Aorta (tissue), 5 donors: ENCODE measurements at places on chromosomes 1 and 21.

DNA sequence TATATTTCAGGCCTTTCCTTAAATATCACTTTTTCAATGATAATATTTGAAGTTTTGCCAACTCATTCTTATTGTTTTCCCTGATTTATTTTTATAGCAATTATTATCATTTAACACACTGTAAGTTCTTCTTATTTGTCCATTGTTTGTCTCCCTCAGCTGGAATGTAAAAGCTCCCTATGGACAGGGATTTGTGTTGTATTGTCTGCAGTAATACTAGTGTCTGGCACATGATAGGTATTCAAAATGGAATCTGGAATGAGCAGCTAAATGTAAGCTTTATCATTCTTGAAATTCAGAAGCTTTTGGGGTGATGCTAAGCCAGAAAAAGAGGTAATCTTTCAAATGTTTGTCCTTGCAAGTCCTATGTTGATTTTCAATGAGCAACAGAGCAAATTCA, 112.1 kb downstream of the NEGR1 start:
- no peak for DNase-seq

DNA sequence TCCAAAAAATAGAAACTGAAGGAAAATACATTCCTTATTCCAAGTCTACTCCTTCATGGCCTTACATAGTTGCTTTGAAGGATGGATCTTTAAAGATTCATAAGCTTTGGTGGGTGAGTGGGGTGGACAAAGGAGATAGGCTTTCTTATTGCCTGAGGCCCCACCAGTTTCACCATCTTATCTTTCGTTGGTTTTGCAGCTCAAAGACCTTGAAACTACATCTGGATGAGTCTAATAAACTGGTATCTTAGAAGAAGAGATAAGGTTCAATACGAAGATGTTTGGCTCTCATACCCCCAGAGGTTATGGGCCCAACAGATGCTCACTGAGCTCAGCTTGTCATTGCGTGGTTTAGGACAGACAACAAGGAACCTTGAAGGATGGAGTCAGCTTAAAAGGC, 201.5 kb downstream of the HS2ST1 start:
- DNase-seq, result no peak

DNA sequence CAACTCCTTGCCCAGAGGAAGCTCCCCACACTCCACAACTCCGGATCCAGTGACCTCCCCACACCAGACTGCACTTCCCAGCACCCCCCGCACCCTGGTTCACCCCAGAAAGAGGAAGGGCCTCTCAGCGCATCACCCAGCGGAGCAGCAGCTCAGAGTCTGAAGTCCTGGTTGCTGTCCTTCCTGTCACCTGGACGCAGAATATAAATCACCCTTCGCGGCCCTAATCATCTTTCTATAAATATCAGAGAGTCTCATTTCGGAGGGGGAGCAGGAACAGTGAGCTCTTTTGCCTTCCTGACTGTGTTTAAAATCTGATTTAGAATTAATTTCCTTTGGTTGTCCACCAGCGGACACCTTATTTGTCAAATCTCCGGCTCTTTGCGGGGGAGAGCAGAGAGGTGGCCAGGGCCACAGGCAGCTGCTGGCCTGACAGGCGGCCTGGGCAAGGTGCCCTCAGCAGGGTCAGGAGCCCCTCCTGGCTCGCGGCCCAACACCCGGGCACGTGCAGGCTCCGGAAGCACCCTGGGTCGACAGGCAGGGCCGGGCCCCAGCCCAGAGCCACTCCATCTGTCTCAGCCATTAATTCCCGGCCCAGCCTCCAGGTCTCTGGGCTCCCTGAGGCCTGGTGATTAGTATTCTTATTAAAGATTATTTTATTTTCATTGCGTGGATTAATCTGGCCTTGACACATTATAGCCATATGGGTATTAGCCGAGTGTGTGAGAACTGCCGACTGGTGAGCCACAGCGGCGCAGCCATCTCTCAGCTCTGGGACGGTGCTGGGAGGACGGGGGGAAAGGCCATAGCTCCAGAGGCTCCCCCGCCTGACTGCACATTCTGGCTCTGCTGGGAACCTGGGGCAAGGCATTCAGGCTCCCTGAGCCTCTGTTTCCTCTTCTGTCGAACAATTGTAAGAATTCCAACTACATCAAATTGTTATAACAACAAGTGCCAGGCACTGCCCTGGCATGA, 19.7 kb downstream of the EPHA8 start:
- no peak for DNase-seq

DNA sequence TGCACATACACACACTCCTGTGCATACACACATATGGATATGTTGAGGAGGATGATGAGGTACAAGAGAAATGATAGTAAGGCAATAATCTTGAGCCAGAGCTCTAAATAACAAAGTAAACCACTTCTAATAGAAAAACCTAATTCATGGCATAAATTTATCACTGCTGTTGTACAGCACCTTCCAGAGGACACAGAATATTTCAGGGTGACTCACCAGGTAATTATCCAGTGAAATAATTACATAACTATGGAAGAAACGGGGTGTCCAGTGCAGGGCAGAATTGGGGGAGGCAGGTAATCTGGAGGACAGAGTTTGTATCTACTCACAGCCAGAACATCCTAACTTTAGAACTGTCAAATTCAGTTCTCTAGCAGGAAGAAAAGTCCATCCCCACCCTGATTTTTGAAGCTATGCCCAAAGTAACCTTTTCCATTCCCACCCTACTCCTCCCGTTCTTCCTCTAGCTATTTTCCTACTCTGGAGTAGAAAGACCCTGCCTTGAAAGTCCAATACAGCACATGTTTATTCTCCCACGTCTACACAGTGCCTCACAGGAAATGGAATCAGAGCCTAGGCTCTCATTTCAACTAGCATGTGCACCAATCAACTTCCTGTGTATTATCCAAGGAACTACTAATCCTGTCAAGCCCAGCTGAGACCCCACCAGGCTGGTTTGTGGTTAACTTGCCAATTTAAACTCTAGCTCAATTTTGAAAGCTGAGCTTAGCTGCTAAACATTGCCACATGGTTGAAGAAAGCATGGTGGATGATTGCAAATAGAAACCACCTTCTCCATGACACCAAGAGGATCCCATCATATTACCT, 96.6 kb downstream of the PTPN14 start:
- DNase-seq, result no peak

- DNase-seq, result no peak
Measured at GRCh38 chr1:43238991-43239469, 30.8 kb upstream of the TMEM125 start.

DNA sequence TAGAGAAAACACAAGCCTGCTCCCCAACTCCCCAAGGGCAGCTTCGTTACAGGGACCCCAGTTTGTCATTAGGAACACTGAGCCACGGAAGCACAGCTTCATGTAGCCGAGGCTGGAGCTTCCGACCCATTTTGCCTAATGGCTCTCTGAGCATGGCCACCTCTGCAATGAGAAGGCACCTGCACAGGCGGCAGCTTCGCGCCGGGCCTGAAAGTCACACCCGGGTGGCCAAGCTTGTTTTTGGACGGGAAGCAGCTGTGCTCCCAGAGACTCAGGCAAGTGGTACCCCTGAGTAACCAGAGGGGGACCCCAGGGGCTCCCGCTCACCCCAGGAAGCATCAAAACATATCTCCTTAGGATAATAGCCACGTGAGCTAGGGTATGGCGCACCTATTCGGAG, 80.9 kb downstream of the SLC66A1 start:
- no peak for DNase-seq

DNA sequence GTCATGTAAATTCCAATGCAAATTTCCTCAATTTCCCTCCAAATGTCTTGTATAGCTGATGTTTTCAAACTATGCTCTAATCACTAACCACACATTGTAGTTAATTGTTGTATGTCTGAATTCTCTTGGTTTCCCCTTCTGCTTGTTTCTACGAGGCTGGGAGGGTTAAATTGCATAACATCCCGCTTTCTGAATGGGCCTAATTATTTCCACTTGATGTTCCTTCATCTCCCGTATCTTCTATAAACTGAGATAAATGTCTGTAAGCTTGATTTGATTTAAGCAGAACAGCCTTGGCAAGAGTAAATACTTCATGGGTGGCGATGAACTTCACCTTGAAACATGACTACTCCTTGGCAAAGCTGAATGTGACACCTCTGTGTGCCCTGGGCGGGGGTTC, 72.2 kb downstream of the SERINC2 start:
- no peak for DNase-seq

DNA sequence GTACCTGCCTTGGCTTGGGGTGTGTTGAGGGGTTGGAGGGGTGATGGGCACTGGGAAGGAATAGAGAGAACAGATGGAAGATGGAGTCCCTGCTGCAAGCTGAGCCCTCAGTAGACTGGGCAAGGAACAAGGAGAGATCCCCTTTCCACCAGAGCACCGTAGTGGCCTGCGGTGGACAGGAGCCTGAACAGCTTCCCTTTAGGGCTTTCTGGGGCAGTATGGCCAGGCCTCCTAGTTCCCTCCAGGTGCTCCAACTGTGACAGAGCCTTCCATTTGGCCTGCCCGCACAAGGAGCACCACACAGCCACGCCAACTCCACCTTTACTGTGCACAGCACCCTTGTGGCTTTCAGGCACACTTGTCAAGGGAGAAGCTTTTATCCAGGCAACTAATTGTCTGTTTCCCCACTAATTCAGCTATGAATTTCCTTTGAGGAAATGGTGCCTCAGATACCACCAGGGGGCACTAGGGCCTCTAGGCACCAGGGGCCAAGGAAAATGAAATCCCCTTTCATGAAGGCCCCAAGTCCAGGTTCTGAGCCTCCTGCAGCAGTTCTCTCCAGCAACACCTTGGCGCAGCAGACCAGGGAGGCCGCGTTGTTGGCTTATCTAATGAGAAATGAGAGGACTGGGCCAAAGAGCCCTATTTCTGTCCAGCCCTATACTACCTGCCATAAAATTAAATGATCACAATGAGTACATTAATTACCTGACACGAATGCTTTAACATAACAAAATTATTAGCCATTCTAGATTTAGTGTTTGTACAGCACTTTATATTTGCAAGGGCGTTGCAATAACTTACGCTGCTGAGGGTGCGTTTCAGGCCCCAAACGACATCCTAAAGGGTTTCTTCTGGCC, 23.1 kb upstream of the ERI3 start:
- no peak for DNase-seq

- no peak for DNase-seq
Measured at GRCh38 chr21:31360717-31361116, 16.7 kb upstream of the TIAM1 start.

GRCh38 chr1:246447501-246447900, 59.6 kb downstream of the SMYD3 start:
- DNase-seq, result no peak

GRCh38 chr21:28899744-28900143, 92.9 kb downstream of the LTN1 start:
- no peak for DNase-seq

DNA sequence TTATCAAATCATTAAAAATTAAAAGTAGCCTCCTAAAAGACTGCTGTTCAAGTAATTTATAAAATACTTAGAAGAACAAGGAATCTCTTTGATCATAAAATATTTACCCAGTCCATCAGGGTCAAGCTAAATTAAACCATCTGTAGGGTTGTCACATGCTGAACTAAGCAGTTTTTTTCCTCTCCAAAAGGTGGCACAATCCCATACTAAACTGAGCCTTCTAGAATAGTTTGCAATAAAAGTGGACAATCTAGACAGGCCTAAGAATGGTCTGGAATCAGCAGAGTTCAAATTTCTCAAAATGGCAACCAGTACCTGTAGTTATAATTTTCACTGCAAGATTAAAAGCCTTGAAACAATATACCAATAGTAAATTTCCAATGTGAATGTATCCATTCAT, 194.8 kb downstream of the EIF4G3 start:
- no peak for DNase-seq

- DNase-seq, result no peak
Measured at GRCh38 chr1:155218854-155219591, 10.5 kb downstream of the MTX1 start.

GRCh38 chr21:31873696-31874599, 1.1 kb downstream of the HUNK start:
- DNase-seq, result peak; percentile 85

DNA sequence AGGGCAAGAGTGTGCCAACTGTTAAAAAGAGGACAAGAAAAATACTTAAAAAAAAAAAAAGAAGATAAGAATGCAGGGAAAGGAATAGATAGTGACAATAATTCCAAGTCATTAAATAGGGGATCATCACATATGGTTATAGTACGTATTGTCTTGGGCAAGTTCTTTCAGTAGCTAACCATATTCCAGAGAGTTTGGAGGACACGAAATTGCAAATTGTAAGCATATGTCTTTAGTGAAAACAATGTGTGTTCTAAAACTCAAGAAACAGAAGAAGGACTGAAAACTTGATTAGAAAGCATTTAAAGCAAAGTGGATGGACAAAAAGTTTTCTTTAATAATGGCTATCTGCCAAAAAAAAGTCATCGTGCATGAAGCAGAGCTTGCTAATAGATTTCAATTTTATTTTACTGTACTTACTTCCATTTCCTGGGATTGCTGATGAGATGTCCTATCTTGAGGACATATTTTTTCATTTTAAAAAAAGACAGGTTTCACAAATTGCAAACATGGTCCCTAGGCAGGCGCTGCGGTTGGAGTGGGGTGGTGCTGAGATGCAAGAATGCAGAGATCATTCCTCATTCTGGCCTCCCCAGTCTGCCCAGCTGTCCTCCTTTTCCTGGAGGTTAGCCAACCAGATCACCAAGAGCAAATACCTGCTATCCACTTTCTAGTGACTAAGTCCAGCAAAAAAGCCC, 11.9 kb downstream of the TSPAN2 start:
- no peak for DNase-seq

- DNase-seq, result no peak
Measured at GRCh38 chr1:202255343-202255742, 61.7 kb downstream of the LGR6 start.

- no peak for DNase-seq
Measured at GRCh38 chr1:18320051-18320450, 160.7 kb upstream of the KLHDC7A start.

DNA sequence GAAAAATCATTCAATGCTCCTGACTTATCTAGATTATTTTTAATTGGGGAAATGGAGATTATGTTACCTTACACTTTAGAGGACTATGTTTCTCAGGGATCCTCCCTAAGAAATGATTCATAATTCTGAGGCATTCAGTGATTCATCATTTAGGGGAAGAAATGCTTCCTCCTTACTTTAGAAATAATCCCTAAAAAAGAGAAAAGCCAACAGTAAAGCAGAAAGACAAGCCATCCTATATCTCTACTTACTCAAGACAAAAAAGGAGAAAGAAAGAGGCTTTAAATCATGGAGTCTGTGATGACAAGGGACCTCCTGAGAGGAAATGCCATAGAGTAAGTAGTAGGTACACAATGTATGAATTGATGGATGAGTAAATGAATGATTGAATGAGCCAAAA, 137.0 kb downstream of the BRINP2 start:
- DNase-seq, result no peak

GRCh38 chr1:225481738-225482137, 53.9 kb upstream of the LBR start:
- DNase-seq, result no peak
